ENCODE measurements at places on chromosomes 3 and 15.

DNA sequence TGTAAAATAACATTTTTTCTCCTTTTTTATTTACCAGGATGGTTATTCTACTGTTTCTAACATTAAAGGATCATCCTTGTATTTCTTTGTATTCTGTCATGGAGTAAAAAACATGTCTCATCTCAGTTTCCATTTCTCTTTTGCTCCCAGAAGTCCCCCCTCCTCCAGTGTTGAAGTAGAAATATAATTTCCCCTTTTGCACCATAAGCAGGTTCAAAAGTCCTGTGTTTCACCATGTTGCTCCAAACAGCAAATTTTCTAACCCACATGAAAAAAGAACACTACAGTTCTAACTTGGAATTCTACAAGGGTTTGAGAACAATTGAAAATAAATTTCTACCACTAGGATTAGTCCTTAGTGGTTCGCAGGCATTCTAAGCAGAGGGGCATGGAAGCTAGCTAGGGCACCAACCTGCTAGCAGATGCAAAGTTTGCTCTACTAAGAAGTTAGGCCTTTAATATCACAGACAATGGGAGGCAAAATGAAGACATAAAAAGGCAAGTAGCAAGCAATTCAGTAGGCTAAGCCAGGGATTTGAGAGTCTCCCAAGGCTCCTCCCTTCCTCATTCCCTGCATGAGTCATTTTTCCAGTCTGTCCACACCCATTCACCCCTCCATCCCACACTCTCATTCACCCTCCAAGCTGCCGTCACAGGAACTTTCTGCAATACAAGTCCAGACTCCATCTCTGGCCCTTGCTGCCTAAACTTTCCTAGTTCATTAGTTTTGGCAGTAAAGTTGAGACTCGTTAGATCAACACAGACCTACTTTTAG, 2.3 kb upstream of the MBNL1 start:
- DNase-seq: no peak

DNA sequence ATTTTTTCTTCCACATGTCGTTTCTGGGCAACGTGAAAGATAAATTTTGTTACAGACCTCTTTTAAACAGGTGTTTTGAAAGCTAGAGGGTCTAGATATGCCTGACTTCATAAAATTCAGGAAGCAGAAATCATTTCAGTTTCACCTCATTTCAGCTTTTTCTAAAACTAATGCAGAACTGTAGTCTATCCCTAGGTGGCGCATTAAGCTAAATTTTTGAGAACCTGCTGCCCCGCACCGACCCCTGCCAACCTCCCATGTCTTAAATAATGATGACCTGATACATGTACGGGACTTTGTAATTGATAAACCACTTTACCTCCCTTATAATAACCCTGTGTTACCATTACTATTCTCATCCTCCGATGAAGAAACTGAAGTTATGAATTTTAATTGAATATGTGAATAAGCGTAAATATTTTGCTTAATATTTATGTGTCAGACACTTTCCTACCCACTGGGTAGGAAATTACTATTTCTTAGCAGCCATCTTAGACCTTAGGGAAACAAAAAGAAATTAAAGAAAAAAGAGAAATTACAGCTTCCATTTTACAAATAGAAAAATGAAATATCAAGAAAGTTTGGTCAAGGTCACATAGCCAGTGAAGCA, 78.7 kb upstream of the GCNT3 start:
- DNase-seq: no peak

DNA sequence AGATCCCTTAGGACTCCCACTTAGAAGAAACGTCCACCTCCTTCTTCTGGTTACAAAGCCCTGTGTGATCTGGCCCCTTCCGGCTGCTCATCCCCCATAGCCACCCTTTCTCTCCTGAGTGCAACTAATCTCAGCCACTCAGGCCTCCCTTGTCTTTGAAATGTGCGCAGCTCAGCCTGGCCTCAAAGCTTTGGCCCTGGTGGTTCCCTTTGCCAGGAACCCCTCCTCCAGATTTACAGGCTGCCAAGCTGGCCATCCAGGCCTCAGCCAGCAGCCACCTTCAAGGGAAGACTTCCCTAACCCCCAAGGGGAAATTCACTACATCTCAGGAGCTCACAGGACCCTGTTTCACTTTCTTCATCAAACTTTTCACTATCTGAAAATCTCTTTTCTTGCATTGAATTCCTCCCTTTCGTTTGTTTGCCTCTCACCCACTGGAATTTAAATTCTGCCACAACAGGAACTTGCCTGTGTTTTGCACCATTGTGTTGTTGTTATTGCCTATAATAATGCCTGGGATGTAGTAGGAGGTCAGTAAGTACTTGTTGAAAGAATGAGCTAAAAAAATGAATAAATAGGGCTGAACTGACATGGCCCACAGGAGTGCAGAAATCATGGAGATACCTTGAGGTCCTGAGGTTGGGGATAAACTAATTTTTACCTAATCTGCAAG, 109.5 kb upstream of the PFN2 start:
- no peak for DNase-seq

- no peak for DNase-seq
These were observed 130.3 kb upstream of the PFN2 start for GRCh38 chr3:150101016-150101415.

GRCh38 chr15:56813995-56814394, 80.7 kb upstream of the ZNF280D start:
- no peak for DNase-seq

GRCh38 chr3:77412021-77412438, 372.1 kb downstream of the ROBO2 start:
- no peak for DNase-seq

Data from stimulated activated CD8-positive, alpha-beta memory T cell treated with anti-CD3 and anti-CD28 coated beads, Interleukin-12 subunit alpha, Interleukin-12 subunit beta, amount 100 ng/mL, for 1 hour (primary cell).